Left hindlimb (tissue), 1 donor: ENCODE measurements at places on chromosomes 13 and 19.

DNA sequence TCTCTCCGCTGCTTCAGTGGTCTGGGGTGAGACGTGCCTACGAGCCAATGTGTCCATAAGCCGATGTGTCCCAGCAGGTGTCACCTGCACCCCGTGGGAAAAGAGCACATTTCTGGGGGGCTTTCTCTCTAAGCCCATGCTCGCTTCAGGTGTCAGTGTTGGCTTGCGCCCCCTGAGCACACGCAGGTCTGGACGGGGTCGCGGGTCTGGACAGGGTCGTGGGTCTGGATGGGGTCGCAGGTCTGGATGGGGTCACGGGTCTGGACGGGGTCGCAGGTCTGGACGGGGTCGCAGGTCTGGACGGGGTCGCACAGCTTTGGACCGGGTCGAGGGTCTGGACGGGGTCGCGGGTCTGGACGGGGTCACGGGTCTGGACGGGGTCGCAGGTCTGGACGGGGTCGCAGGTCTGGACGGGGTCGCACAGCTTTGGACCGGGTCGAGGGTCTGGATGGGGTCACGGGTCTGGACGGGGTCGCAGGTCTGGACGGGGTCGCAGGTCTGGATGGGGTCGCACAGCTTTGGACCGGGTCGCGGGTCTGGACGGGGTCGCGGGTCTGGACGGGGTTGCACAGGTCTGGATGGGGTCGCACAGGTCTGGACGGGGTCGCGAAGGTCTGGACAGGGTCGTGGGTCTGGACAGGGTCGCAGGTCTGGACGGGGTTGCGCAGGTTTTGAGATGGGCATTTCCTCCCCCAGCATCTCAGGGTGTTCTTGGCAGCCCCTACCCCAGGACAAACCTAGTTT, 24.5 kb upstream of the TFDP1 start:
- no peak for DNase-seq

DNA sequence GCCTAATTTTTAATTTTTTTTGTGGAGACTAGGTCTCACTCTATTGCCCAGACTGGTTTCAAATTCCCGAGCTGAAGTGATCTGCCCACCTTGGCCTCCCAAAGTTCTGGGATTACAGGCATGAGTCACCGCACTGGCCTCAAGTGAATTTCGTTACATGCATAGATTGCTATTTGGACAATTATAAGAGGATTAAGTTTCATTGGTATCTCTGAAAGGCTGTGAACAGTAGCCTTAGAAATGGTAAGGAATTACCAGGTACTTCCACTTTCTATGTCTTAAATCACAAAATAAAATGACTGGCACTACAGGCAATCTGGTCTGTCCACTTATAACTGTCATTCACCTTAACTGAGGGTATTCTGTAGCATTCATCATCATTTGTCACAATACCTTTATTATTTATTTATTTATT, 2.9 kb upstream of the CCDC9 start:
- no peak for DNase-seq

DNA sequence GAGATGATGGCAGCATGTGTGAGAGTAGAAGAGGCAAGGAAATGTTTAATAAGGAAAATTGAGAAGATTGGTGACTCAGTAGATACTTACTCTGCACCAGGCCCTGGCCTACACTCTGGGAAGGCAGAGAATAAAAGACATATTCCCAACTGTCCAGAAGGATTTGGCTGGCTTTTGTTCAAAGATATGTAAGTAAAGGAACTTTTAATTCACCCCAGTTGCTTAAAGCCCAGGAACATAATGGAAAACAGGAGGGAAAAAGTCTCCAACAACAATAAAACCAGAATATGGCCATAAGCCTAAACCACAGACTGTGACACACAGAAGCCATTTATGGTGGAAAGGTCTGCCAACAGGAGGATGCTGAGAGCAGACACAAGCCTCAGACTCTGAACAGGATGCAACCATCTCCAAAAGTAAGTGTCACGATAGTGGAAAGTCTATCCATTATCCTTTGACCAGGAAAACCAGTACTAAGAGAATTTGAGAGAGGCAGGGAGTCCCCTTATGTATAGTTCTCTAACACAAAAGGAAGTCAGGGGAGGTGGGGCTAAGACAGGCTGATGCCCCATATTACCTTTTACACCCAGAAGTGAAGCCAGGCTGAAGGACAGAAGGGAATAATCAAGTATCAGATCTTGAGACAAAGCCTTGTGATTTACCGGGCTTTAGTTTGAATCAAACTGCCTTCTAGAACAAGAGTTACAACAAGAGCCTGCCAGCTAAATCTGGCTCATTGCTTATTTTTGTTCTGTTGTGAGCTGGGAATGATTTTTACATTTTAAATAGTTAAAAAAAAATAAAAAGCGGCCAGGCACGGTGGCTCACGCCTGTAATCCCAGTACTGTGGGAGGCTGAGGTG, 169.5 kb upstream of the STARD13 start:
- peak; percentile 48 for DNase-seq

DNA sequence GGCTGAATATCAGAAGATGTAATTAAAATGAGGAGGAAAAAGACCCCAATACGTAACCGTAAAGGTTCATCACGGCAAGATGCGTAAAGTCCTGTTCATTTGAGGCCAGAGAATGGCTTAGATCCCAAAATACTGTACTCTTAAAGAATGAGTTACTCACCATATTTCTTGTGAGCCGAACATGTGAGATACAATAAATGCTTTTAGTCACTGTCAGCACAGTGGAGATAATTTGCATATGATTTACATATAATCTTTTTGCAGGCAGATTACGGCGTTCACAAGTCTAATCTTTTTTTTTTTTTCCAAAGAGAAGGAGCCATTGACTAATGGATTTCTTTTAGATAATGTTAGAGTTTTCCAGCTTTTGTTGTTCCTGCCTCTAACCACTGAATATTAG, 28.4 kb downstream of the AMER2 start:
- DNase-seq = no peak

DNA sequence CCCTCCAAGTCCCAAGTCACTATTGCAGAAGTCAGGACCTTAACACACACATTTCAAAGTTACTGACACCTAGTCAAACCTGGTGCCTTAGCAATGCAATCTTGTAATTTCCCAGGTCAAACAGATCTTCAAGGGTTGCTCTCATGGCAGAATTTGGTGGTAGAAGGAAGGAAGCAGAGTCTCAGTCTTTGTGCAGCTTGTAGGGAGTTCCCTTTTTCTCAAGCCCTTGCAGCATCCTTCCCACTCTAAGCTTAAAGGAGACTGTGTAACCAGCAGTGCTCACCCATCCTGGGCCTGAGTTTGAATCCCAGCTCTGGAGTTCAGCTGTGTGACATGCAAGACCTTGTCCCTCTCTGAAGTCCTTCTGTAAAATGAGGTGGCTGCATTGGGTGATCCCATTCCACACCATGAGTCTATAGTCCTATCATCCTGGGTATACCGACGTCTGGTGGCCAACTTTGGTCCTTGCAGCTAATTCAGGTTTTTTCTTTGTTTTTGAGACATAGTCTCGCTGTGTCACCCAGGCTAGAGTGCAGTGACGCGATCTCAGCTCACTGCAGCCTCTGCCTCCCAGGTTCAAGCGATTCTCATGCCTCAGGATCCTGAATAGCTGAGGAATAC, 9.8 kb downstream of the SIGLEC10 start:
- DNase-seq = no peak

- no peak for DNase-seq
Observed at GRCh38 chr19:36547001-36547732, 19.1 kb upstream of the ZNF260 start.

GRCh38 chr13:99270518-99270917, 12.3 kb upstream of the GPR18 start:
- no peak for DNase-seq

DNA sequence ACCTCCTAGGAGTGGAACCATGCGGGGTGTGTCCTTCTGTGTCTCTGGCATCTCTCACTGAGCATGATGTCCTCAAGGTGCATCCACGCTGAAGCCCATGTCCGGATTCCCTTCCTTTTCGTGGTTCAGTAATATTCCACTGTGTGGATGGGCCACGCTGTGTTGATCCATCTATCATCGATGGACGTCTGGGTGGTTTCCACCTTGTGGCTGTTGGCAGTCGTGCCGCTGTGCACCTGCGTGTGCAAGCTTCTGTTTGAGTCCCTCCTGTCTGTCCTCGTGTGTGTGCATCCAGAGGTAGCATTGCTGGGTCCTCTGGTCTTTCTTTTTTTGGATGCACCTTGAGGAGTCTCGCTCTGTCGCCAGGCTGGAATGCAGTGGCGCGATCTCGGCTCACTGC, 11.2 kb upstream of the GNA15 start:
- no peak for DNase-seq
